ENCODE measurements at places on chromosomes 3 and 15.

- DNase-seq = no peak
Observed at GRCh38 chr3:113534365-113534764, 2.0 kb downstream of the SIDT1 start.

DNA sequence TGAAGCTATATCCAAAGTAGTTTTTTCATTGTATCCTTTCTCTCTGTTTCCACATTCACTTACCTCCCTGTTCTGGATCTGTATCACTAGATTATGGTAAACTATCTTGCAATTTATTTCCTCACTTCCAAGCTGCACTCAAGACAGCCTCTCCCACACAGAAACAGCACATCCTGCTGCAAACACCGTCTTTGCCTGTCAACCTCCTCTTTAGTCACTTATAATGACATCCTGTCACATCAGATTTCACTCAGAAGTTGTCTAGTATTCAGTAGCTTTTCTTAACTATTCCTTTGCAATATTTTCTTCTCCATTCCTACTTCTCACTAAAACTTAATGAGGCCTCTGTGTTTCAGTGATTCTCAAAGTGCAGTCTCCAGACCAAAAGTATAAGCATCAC, 490.8 kb downstream of the IGSF11 start:
- no peak for DNase-seq

DNA sequence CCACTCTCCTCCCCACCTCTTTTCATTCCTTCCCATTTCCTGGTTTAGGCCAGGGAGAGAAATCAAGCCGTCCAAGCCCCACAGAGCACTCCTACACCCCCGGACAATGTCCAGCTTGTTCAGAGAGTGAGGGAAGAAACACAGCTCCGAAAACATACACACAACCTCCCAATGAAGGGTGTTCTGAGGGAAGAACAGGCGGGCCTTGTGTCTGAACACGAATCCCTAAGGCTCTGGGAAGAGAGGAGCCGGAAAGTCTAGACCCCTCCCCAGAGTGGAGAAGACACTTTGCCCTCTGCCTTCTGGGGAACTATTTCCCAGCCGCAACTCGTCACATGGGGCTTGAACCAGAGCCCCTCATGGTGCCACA, 30.5 kb downstream of the ACAN start:
- DNase-seq = no peak

- DNase-seq = no peak
Observed at GRCh38 chr3:6679510-6679909, 181.4 kb upstream of the GRM7 start.

- DNase-seq = no peak
Observed at GRCh38 chr3:132209855-132210254, 107.4 kb upstream of the ACP3 start.

DNA sequence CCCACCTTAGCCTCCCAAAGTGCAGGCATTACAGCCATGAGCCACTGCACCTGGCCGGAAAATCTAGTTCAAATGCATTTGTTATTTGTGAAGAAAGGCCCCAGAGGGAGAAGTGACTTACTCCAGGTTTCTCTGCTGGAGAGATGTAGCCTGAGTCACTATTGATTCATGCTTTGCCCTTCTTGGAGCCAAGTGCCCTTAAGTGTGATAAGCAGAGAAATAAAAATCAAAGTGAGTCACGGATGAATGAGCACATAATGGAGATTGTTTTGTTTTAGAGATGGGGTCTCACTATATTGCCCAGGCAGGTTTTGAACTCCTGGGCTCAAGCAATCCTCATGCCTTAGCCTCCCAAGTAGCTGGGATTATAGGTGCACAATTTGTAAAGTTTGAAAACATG, 33.1 kb downstream of the CDC25A start:
- peak; percentile 56 for DNase-seq

DNA sequence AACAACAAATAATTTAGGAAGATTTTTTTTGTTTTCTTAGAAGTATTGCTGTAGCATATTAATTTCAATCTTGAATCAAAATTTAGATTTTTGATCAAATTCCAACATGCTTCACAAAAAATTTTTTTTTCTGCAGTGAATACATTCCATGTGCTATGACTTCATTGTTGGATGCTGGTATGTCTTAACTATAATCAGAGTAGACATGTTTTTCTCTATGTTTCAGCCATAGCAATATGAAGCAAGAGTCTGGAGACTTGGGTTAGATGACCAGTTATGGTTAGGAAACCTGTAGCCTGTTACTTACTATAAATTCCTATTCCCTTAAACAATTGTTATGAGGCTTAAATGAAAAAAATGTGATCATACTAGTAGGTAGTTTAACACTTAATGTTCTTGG, 176.1 kb upstream of the CHL1 start:
- no peak for DNase-seq

DNA sequence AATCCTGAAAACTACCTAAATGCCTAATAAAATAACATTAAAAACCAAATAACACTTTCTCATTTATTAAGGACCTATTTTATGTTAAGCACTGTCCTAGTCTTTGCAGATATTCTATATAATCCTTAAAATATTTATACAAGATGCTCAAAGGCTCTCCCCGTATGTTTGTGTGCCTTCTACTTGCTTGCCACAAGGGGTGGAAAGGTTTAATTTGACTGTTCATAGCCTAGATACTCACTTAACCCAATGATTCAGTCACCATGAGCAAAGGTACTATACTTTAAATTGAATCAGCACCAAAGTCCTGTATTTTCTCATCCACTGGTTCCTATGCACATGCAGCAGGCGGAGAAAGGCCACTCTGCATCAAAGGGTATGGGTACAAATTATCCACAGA, 32.0 kb downstream of the LSAMP start:
- DNase-seq = no peak

- DNase-seq = peak; percentile 82
Observed at GRCh38 chr15:39579487-39580116, 1.3 kb upstream of the THBS1 start.

- no peak for DNase-seq
Observed at GRCh38 chr15:91741986-91742385, 111.5 kb upstream of the SLCO3A1 start.

- DNase-seq = no peak
Observed at GRCh38 chr3:64890006-64890405, 202.2 kb upstream of the ADAMTS9 start.

DNA sequence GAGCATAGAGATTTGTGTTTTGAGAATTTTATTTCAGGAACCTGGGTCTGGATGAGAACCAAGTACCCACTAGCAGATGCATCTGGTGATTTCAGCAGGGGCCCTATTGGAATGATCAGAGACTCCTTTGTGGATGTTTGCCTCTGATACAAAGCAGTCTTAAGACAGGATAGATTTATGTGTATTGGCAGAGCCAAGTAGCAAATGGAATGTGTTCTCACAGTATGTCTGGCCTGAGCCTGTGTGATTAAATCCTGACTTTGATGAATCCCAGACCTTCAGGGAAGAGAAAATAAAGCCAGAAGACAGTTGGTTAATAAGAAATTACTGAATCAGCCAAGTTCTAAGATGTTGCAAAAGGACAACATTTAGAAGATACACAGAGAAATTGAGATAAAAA, 755.5 kb upstream of the SEMA6D start:
- peak; percentile 23 for DNase-seq

GRCh38 chr15:76177491-76178040, 117.8 kb downstream of the TMEM266 start:
- no peak for DNase-seq

GRCh38 chr3:65963787-65964677, 74.7 kb downstream of the MAGI1 start:
- DNase-seq = peak; percentile 61

GRCh38 chr3:24343084-24343783, 151.4 kb downstream of the THRB start:
- no peak for DNase-seq

DNA sequence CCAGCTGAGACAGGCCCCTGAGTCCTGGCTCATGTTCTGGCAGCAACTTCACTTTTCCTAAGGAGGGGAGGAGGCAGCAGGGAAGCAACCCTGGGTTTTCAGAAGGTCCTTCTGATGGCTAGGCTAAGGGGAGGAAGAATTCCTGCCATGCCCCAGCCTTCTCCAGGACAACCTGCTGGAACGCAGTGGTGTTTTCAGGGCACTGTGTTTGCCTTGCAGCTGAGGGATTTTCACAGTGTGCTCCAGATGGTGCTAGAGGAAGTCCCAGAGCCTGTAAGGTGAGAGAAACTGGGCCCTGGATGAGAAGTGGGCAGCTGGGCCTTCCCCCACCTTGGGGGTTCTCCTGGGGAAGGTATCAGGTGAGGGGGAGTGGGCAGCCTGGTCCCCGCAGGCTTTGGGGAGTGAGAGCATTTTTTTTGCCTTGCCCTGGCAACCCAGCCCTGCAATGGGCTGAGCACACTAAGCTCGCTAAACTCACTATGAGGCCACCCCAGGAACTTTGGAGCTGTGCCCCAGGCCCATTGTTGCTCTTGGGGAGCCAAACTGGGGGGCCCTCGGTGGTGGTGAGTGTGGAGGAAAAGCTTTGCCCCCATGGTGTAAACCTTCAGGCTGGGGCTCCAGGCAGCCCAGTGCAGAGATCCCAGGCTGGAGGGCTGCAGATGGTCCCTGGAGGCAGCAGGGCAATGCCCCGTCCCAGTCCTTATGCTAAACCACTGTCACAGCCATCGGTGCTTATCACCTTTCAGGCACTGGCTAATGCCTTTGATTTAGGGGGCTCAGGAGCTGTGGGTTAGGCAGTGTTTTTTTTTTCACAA, 41.1 kb downstream of the ACAA1 start:
- peak; percentile 1 for DNase-seq

DNA sequence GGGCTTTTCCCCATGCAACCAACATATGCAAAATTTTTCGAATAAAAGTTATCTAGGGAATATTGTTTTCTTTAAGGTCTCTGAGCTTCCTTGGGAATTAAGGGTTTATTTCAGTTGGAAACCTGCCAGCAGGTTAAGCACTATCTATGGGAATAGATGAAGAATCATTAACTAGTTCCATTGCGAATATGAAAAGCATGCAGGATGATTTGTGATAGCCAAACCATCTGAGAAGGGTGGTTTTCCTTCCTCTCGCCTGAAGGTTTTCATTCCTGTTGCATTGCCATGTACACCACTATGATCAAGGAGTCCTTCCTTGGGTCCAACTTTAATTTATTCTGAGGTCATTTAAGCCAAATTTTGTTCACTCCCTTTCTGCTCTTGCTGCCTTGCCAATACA, 184.9 kb downstream of the NR2F2 start:
- peak; percentile 41 for DNase-seq

DNA sequence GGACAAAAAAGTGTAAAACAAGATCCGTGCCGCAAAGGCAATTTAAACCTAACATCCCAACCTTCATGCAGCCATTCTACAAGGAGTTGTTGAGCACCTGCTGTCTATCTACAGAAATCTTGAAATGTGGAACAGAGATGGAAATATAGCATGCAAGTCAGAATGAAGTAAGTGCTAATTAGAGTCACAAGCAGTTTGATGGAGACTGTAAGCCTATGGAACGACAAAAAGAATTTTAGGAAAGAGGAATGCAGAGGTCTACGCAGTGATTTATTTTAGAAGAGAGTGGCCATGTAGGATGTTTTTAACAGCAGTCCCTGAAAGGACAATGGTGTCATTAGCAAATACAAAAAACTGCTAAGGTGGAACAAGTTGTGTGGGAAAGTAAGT, 851 bp upstream of the DCBLD2 start:
- no peak for DNase-seq

DNA sequence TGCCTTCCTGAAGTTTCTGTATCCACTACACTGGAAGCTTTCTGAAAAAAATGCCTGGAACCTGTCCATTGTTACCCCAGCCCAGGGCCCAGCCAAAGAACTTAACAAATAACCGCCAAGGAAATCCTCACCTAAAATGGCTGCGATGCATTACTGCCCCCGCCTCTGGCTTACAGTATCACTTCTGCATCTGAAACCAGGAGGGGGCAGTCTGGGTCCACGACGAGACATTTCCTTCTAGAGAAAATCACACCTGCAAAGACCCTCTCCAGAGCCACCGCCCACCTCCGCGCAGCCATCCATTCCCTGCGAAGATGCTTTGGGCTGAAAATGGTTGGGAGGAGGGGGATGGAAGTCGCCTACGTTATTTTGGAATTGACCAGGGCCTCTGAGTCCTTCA, 22.4 kb upstream of the CELF6 start:
- peak; percentile 30 for DNase-seq

DNA sequence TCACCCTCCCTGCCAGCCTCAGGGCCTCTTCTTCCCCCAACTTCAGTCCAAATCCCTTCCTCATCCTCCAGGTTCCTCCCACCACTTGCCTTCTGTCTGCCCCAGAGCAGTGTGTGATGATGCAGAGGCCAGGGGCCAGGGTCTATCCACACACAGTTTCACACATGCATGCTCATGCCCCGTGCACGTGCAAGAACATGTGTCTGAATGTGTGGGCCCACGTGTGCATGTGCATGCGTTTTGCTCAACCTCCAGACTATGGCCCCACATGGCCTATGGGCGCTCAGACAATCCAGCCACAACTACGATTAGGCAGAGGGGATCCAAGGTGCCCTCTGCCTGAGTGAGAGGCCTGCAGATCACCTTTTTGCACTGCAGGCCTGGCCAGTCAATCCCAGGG, 32.3 kb upstream of the SLC6A1 start:
- no peak for DNase-seq

DNA sequence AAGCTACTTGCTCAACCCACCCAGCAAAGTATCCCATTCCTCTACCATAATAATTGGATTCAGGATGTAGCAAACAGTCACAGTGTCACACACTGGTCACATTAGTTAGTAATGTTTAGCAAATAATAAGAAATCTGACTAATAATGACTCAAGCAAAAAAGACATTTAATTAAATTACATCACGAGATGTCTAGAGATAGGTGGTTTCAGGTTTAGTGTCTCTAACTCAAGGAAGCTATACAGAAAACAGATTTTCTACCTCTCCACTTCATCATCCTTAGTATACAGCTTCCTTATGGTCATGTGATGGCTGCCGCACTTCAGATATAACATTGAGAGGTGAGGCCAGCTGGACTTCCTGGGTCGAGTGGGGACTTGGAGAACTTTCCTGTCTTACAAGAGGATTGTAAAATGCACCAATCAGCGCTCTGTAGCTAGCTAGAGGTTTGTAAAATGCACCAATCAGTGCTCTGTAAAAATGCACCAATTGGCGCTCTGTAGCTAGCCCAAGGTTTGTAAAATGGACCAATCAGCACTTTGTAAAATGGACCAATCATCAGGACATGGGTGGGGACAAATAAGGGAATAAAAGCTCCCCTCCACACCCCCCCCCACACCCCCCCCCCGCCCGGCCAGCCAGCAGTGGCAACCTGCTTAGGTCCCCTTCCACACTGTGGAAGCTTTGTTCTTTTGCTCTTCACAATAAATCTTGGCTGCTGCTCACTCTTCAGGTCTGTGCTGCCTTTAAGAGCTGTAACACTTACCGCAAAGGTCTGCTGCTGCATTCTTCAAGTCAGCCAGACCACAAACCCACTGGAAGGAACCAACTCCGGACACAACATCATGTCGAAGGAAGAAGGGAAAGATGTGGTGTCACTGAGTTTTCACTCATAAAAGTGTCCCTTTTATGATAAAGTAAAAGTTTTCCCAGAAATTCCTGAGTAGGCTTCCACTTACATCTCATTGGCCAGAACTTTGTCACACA, 24.9 kb upstream of the ARPIN start:
- no peak for DNase-seq

GRCh38 chr15:39591141-39591895, 10.4 kb downstream of the THBS1 start:
- no peak for DNase-seq

- DNase-seq = no peak
Observed at GRCh38 chr15:30671309-30671708, 45.4 kb downstream of the ARHGAP11B start.
